ENCODE measurements at places on chromosomes 7 and 10. TPM values are rescaled to one million over a fixed set of nuclear protein-coding genes. Genes with fewer than 3 reads are reported as not detected.
A peak's percentile ranks its signal among the peaks of the same experiment; 100 is the strongest.

DNA sequence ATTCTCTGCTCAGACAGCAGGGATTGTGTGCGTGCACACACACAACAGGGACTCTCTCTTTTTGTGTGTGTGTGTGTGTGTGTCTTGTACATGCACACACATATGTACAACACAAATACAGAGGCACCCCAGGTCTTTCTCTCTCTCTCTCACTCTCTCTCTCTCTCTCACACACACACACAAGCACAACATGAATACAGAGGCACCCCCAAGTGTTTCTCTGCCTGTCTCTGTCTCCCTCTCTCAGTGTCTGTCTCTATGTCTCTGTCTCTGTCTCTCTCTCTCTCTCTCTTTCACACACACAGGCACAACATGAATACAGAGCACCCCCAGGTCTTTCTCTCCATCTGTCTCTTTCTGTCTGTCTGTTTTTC lies 746 bp downstream of the NPFFR1 start:
- no peak overlapping the region for H3K27ac ChIP-seq
- no peaks in the 10 kb centered on the region for H3K36me3 ChIP-seq
- no peak overlapping the region for H3K4me3 ChIP-seq
- no peak for DNase-seq

DNA sequence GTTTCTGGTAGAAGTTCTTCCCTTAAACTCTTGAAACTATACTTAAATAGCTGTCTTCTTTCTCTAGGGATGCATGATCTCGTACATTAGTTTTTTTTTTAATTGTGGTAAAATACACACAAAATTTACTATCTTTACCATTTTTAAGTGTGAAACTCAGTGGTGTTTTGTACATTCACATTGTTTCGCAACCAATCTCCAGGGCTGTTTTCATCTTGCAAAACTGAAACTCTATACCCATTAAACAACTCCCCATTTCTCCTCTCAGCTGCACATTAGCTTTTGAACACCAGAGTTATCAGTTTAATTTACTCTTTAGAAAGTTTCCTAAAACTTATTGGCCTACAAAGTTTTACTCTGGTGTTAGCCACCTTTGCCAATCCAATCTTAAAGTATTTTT lies 45.5 kb upstream of the PRKAR2B start:
- H3K27ac ChIP-seq = no peak overlapping the region
- no peaks in the 10 kb centered on the region for H3K4me1 ChIP-seq
- no peaks in the 10 kb centered on the region for H3K27me3 ChIP-seq

Gene CYP3A7
- total RNA-seq = not detected

DNA sequence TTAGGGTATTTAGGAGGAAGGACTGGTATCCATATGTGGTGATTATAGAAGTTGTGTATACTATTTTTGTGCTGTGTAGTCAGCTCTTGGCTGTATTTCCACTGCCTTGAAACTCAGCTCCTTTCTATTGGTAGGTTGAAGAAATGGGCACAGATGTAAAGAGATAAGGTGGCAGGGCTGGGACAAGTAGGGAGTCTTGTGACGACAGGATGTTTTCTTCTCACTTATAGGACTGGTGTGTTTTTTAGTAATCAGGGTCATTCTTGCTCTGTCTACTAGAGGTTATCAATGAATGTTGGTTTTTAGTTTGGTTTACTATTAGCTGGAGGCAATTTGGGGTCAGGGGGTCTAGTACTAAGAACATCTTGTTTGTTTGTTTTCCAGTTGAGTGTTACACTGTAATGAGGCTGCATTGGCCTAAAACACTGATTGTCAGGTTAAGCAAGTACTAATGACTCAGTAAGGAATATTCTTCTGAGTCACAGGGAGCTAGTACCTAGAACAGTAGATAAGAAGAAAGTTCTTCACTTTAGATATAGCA lies 11.8 kb downstream of the UBN2 start:
- H3K4me1 ChIP-seq = no peaks in the 10 kb centered on the region
- H3K36me3 ChIP-seq = no peaks in the 10 kb centered on the region
- no peaks in the 10 kb centered on the region for H3K27me3 ChIP-seq
- H3K4me3 ChIP-seq = no peak overlapping the region

GRCh38 chr7:35761871-35762677 lies 38.8 kb upstream of the SEPTIN7 start:
- peaks cover 66% of the 10 kb centered on the region for H3K4me1 ChIP-seq
- H3K27me3 ChIP-seq = no peaks in the 10 kb centered on the region

GRCh38 chr10:20993389-20993788 lies 96.3 kb upstream of the NEBL start:
- H3K27me3 ChIP-seq = no peaks in the 10 kb centered on the region
- no peak overlapping the region for H3K27ac ChIP-seq
- DNase-seq = no peak
- H3K4me3 ChIP-seq = no peak overlapping the region
- no peaks in the 10 kb centered on the region for H3K36me3 ChIP-seq

DNA sequence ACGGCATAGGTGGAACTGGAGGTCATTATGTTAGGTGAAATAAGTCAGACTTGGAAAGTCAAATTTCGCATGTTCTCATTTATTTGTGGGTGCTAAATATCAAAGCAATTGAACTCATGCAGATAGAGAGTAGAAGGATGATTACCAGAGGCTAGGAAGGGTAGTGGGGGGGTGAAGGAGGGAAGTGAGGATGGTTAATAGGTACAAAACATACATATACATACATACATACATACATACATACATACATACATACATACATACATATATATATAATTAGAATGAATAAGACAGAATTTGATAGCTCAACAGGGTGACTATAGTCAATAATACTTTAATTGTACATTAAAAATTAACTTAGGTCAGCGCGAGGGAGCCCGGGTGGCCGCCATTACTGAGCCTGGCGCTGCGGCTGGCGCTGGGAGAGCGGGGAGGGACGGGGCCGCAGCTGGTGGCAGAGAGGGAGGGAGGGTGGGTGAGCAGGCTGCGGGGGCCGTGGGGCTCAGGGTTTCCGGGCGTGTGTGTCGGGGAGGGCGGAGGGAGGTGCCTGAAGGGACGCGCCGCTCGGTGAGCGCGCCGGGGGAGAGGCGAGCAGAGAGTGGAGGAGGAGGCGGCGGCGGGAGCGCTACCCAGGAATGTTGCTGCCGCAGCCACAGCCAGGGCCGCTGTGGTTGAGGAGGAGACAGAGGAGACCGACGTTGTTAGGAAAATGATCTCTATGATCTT lies 85.8 kb upstream of the EGFR start:
- H3K4me3 ChIP-seq = peak overlapping the region; percentile 48
- H3K27me3 ChIP-seq = no peaks in the 10 kb centered on the region
- DNase-seq = peak; percentile 68
- no peak overlapping the region for H3K27ac ChIP-seq
- H3K4me1 ChIP-seq = peaks cover 11% of the 10 kb centered on the region

GRCh38 chr7:103010211-103010610 lies 64.4 kb downstream of the FBXL13 start:
- H3K4me3 ChIP-seq = no peak overlapping the region
- H3K36me3 ChIP-seq = no peaks in the 10 kb centered on the region
- H3K27me3 ChIP-seq = no peaks in the 10 kb centered on the region
- H3K27ac ChIP-seq = no peak overlapping the region
- H3K4me1 ChIP-seq = no peaks in the 10 kb centered on the region
- DNase-seq = no peak

DNA sequence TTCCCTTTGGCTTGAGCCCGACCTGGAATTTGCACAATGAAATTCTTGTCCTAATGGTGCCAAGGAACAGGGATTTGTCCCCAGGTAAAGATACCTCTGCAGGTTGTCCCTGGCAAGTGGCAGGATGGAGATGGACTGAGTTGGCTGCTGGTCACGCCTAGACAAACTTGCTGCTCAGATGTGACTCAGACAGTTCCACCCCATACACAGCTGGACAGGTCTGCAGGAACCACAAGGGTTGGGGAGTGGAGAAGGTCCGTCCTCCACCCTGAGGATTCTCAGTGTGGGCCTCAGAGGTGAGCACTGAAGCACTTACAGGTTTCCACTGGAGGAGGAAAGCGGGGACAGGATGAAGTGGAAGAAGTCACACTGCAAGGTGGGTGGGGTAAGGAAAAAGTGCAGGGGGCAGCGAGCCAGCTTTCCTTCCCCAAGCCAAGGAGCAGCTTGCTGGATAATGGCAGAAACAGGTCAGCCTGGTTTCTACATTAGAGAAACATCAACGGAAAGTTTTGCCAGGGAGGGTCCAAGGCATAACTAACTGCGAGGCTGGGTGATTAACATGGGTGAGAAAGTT lies 20.5 kb downstream of the ITPRIP start:
- H3K27ac ChIP-seq = no peak overlapping the region
- no peaks in the 10 kb centered on the region for H3K27me3 ChIP-seq
- no peaks in the 10 kb centered on the region for H3K4me1 ChIP-seq
- no peaks in the 10 kb centered on the region for H3K36me3 ChIP-seq
- no peak overlapping the region for H3K4me3 ChIP-seq

DNA sequence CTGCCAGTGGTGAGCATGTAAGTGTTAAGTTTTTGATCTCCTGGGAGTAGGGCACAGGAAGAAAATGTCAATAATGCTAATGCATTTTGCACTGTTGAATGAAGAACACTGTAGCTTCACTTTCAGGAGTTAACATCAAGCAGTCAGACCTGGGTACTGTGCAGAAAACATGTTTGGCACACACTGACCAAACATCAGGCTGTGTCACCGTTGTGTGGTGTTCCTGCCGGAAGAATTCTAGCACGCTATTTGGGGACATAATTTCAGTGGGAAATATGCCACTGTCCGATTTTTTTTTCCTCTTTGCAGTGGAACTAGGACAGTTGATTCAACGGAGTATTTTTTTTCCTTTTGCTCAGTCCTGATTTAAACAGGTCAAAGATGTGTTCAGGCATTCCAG lies 24.4 kb upstream of the ABCB5 start:
- no peak overlapping the region for H3K4me3 ChIP-seq
- no peak overlapping the region for H3K27ac ChIP-seq
- no peaks in the 10 kb centered on the region for H3K27me3 ChIP-seq

Gene PRPS1L1
- not detected for total RNA-seq

Gene GDF10
- total RNA-seq = not detected

DNA sequence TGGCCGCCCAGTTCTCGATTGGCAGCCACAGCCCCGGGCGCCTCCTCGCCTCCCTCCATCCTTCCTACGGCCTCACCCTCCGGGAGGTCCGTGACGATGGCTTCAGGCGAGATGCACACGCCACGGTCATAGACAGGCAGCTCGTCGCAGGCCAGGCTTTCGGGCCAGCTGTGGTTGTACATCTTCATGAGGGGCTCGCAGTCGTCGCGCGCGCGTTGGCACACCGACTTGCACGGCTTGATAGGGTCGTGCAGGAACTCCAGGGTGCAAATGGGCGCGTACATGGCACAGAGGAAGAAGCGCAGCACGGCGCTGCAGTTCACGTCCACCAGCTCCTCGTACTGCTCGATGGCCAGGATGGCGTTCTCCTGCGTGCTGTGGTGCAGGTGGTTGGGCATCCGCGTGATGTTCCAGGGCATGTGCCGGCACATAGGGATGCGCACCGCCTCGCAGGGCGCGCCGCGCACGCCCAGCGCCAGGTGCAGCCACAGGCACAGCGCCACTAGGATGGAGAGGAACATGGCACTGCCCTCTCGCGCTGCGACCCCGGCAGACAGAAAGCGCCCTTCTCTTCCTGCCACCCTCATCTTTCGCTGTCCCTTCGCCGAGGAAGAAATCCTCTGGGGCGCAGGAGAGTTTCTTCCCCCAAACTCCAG lies 472 bp downstream of the SFRP4 start:
- DNase-seq = no peak
- H3K36me3 ChIP-seq = no peaks in the 10 kb centered on the region
- no peaks in the 10 kb centered on the region for H3K27me3 ChIP-seq
- peaks cover 9% of the 10 kb centered on the region for H3K4me1 ChIP-seq
- H3K4me3 ChIP-seq = peak overlapping the region; percentile 27

DNA sequence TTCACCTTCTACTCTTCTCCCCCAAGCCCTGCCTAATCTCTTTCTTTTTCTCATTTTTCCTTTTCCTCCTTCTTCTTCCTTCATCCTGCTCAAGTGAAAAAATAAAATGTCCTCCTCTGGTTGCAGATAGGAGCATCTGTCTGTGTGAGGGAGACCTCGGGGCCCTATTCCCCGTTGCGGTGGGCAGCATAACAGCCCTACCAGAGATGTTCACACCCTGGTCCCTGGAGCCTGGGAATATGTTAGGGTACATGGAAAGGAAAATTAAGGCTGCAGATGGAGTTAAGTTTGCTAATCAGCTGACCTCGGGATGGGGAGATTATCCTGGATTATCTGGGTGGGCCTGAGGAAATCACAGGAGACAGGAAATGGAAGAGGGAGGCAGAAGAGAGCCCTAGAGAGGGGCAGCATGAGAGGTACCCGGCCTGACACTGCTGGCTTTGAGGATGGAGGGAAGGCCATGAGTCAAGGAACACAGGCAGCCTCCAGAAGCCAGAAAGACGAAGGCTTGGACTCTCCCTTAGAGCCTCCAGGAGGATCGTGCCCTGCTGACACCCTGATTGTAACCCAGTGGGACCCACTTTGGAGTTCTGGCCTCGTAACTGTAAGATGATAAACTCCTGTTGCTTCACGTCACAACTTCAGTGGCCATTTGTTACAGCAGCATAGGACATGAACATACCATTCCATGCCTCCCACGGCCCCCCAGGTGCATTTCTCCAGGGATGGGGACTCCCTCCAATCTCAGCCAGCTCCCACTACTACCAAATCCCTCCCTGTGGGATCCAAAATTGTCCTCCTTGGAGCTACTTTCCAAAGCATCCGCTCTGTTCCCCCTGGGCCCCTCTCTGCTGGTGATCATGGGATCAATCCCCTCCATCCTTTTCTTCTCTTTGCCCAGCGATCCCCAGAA lies 39.0 kb upstream of the ZMIZ1 start:
- no peaks in the 10 kb centered on the region for H3K27me3 ChIP-seq
- no peaks in the 10 kb centered on the region for H3K36me3 ChIP-seq
- no peak overlapping the region for H3K27ac ChIP-seq
- H3K4me3 ChIP-seq = no peak overlapping the region
- H3K4me1 ChIP-seq = no peaks in the 10 kb centered on the region

DNA sequence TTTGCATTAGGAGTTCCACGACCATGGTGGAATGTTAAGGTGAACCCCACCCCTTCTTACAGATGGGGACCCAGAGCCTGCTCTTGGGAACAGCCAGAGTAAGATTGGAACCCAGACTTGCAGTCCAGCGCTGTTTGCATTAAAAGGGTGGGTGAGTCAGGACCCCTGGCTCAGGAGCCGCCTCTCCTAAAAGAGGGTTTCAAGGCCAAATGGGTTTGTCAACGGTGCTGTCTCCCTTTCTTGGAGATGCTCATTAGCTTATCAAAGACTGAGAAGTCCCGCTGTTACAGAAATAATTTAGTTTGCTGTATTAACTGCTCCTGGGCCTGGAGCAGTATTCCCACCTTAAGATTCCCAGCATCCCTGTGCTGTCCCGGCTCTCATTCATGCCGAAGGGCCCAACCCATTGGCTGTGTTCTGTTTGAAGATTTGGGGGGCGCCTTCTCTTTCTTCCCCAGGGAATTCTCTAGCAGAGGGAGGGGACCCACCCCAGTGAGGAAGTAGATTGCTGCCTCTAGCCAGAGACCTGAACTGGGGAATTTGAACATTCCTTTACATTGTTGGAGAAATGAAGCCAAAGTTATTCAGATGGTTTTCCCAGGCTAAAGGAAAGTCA lies 1.8 kb downstream of the MARVELD1 start:
- no peaks in the 10 kb centered on the region for H3K27me3 ChIP-seq
- H3K4me3 ChIP-seq = peak overlapping the region; percentile 89
- no peak for DNase-seq
- H3K27ac ChIP-seq = peak overlapping the region; percentile 91
- H3K4me1 ChIP-seq = peaks cover 18% of the 10 kb centered on the region
